ENCODE measurements at places on chromosomes 6 and 20.

GRCh38 chr20:4027590-4028265, 12.4 kb upstream of the RNF24 start:
- DNase-seq = no peak

- DNase-seq = no peak
Observed at GRCh38 chr6:41302638-41303037, 16.2 kb upstream of the TREM1 start.

GRCh38 chr6:55869674-55870073, 5.7 kb downstream of the BMP5 start:
- no peak for DNase-seq

GRCh38 chr6:144036064-144036834, 28.2 kb upstream of the PLAGL1 start:
- peak; percentile 13 for DNase-seq

DNA sequence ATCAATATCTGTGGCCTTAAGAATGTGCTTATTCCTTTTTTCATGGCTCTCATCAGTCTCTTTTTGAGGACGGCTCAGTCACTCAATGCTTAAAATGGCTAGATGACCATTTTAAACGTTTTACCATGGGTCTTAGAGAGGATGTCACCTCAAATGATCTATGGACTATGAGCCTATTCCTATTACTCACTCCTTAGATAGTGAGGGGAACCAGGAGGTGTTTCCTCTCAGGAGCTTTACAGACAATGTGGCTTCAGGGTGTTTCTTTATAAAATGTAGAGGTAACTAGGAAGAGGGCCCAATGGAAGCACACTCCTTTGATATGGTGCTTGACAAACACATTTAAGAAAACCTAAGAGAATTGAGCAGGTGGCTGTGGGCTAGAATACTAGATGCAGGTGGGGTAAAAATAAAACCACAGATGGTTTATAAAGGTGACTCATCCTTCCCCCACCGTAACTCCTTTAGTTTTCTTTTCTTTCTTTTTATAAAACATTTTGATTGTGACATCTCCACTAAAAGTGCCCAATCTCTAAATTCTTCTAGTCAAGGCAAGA, 1.5 kb upstream of the TMEM200A start:
- DNase-seq = no peak

GRCh38 chr6:45422503-45423110, 44.9 kb upstream of the SUPT3H start:
- DNase-seq = no peak

GRCh38 chr20:2101057-2101864, at the start of gene STK35:
Gene STK35 (plus strand): TSS chr20:2101827. CDS start chr20:2101882, 55 bp downstream.
- no peak for DNase-seq

GRCh38 chr6:142844065-142844755, 100.8 kb downstream of the HIVEP2 start:
- no peak for DNase-seq

- no peak for DNase-seq
Observed at GRCh38 chr20:25276533-25277050, 28.7 kb downstream of the PYGB start.

GRCh38 chr20:39394461-39394860, 432.3 kb downstream of the DHX35 start:
- no peak for DNase-seq

GRCh38 chr6:219641-220198, 72.6 kb upstream of the DUSP22 start:
- DNase-seq = peak; percentile 74

DNA sequence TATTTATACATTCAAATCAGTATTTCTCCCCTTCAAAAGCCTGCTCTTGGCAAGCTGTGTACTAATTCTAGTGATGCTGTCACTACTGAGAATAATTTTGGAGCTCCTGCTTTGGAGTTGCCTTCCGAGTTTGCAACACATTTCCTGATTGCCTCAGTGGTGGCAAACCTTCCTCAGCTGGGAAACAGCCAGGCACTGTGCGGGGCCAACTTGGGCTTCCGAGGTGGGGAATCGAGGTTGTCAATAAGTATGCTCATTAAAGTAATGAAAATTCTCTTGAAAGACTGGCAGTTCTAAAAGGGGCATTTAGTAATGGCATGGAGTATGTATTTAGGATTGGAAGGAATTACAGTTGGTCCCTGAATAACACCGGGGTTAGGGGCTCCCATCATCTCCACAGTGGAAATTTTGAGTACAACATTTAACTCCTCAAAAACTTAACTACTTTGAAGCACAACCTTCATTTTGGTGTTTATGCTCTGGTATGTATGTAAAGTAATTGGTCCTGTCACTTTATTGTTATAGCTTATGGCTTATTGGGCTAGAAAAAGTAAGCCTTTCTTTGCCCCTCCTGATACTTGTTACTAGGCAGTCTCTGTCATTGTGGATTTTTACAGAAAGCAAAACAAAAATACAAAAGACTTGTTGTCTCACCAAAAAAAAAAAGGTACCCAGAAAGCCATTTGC, 2.7 kb downstream of the PAQR8 start:
- no peak for DNase-seq

GRCh38 chr6:164078532-164079274, 664.2 kb downstream of the QKI start:
- no peak for DNase-seq

- peak; percentile 81 for DNase-seq
Observed at GRCh38 chr20:32672982-32673851, 524 bp downstream of the C20orf203 start.

GRCh38 chr6:119145111-119145510, 66.6 kb upstream of the FAM184A start:
- no peak for DNase-seq

- no peak for DNase-seq
Observed at GRCh38 chr6:88304520-88304919, 138.4 kb upstream of the CNR1 start.

DNA sequence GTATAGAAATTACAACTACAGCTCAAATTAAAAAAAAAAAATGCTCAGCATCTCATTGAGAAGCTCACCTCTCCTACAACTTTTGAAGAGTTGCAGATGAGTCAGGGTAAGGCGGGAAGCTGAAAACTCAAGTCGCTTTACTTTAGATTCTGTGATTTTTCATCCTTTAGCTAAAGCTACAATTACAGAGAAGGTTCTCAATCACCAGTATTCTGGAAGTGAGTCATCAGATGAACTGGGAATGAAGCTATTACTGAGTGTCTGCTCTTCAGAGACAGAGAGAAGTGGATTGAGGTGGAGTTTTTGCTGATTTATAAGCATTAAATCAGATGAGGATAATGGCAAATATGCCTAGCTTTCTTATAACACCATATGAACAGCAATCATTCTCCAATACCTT, 91.9 kb downstream of the TFAP2A start:
- no peak for DNase-seq

GRCh38 chr6:105259913-105260889, 80.4 kb upstream of the POPDC3 start:
- DNase-seq = no peak

DNA sequence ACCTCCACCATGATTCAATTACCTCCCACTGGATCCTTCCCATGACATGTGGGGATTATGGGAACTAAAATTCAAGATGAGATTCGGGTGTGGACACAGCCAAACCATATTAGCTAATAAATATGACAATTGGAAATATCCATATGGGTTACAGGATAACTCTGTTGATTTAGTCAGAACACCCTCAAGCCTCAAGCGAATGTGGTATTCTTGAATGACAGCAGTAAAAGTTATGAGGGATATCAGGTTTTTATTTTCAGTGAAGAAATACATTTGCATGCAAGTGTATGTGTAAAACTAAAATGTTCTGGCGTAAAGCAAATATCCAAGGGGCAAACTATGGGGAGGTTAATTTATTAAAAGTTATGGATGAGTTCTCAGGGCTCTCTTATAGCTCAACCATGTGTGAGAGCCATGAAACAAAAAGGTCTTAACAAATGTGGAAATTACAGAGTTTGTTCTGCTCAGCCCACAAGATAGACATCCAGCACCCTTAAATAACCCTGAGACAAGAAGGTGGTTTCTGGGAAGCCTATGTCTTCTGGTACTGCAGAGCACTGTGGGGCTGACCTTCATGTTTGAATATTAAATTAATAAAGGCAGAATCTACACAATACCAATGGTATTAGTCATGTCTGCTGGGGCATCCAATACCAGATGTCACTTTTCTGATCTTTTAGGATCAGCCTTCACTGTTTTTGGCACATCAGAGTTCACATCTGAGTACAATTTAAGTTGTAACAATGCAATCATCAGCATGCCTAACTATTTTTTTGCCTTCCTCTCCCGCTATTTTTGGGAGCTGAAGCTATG, 370.5 kb upstream of the RSPO3 start:
- no peak for DNase-seq

GRCh38 chr6:165925474-165926156, 242.0 kb downstream of the TBXT start:
- no peak for DNase-seq

GRCh38 chr20:6780433-6781190, 13.1 kb downstream of the BMP2 start:
- DNase-seq = no peak

DNA sequence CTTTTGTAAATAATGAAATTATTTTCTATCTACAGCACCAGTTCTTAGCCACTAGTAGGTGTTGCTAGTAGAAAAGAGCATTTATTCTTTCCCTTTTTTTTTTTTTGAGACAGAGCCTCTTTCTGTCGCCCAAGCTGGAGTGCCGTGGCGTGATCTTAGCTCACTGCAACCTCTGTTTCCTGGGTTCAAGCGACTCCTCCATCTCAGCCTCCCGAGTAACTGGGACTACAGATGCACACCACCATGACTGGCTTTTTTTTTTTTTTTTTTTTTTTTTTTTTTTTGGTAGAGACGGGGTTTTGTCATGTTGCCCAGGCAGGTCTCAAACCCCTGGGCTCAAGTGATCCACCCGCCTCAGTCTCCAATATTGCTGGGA, 6.7 kb downstream of the PCMT1 start:
- DNase-seq = no peak

DNA sequence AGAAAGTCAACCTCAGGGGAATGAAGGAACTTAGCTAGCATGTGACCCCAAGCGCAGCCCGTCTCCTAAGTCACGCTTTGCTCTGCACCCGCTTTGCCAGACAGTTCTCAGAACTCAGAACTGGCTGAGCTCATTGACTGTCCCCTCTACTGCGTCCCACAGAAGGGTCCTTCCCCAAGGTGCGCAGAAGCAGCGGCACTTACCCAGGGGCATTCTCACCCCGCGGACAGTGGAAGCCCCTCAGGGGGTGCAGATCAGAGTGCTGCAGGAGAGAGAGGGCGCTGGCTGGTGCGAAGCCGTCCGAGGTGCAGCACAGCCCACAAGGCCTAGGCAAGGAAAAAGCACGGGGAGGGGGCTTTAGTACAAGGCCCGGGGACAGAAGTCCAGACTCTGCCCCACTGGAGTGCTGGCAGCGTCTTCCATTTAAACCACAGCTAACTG, 807 bp downstream of the SNHG17 start:
- DNase-seq = peak; percentile 50

- no peak for DNase-seq
Observed at GRCh38 chr20:2771631-2772080, 28.8 kb downstream of the CPXM1 start.

- peak; percentile 77 for DNase-seq
Observed at GRCh38 chr6:34182751-34183531, 37.1 kb upstream of the GRM4 start.

DNA sequence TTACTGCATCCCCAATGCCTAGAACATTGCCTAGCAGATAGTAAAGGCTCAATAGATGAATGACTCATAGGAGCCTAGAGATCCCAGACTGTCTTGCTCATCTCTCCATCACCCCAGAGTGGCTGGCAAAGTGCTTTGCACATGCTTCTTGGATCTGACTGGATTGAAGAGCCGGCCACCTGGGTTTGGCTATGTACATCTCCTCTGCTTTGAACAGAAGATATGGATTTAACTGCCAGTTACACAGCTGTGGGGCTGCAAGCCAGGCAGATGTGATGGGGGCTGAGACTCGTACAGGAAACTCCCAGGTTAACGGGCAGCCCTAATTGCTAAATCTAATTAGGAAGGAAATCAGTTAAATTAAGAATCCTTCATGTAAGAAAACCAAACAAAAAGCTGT, 28.6 kb downstream of the MYLIP start:
- no peak for DNase-seq

GRCh38 chr6:46598215-46598614, 54.4 kb downstream of the CYP39A1 start:
- no peak for DNase-seq

DNA sequence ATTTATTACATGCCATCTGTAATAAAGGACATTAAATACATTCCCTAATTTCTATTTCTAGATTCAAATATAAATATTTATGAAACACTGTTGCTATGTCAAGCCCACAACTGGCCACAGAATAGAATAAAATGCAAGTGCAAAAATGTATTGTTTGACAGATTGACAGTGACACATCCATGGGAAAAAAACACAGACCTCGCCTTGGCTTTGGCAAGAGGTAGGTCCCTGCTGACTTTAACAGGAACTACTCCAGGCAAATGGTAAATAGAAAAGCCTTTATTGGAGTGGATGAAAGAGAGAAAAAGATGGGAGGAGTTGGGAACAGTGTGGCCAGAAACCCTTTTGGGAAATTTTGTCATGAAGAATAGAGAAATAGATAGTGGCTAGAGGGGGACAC, 622.9 kb downstream of the UTRN start:
- no peak for DNase-seq

DNA sequence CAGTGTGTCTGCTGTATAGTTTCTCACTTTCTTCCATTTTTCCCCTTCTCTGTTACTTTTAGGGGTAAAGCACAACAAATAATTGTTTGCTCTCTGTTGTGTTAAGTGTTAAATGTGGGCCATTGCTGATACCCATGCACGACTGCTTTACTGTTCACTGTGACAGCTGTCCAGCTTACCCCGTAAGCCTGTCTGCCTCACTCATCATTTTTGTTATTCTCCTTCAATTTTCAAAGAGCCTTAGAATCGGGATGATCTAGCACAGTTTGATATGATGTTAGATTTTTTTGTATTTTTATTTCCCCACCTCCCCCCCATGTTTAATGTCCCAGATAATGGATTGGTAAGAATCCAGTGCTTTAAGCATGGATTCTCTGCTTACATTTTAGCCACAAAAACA, 41.2 kb upstream of the MLIP start:
- no peak for DNase-seq

- peak; percentile 83 for DNase-seq
Observed at GRCh38 chr6:27753668-27754407, 158.4 kb downstream of the OR2B2 start.

GRCh38 chr6:130503146-130503545, 137.3 kb downstream of the TMEM200A start:
- DNase-seq = no peak

- DNase-seq = peak; percentile 48
Observed at GRCh38 chr6:79947191-79948186, at the start of gene ELOVL4. Gene ELOVL4 (minus strand): TSS chr6:79947553. CDS start chr6:79947279, 274 bp downstream.

GRCh38 chr6:170378502-170378901, 71.9 kb downstream of the FAM120B start:
- no peak for DNase-seq

DNA sequence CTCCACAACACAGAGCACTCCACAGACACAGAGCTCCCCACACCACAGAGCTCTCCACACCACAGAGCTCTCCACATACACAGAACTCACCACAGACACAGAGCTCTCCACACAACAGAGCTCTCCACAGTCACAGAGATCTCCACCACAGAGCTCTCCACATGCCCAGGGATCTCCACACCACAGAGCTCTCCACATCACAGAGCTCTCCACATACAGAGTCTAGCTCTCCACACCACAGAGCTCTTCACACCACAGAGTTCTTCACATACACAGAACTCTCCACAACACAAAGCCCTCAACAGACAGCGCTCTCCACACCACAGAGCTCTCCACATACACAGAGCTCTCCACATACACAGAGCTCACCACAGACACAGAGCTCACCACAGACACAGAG, 55.3 kb downstream of the ERMARD start:
- no peak for DNase-seq
